Uterine smooth muscle cell (primary cell): ENCODE measurements at places on chromosomes 1 and 21. TPM values are rescaled to one million over a fixed set of nuclear protein-coding genes. Genes with fewer than 3 reads are reported as not detected.

The ICOSLG gene
- total RNA-seq = 0.11 and 0.50 TPM in 2 replicates

The LCE3E gene
- total RNA-seq = not detected in 2 replicates

The FAM3B gene
- total RNA-seq = not detected in 2 replicates

The OR2T10 gene
- total RNA-seq = not detected in 2 replicates

The WNT4 gene
- total RNA-seq = 0.11 and 0.50 TPM in 2 replicates

The OR2M3 gene
- not detected in 2 replicates for total RNA-seq

The ADAMTS5 gene
- 4.0 and 4.2 TPM in 2 replicates for total RNA-seq

The C1QB gene
- total RNA-seq = not detected in 2 replicates

The LAPTM5 gene
- total RNA-seq = not detected in 2 replicates

The MMP23B gene
- total RNA-seq = 1.2 and 4.7 TPM in 2 replicates

The DISP3 gene
- under 0.01 TPM in 2 replicates for total RNA-seq
